ENCODE measurements at places on chromosomes 16 and 17.

- no peak for DNase-seq
Measured at GRCh38 chr17:83119987-83120864, 40.8 kb downstream of the METRNL start.

- no peak for DNase-seq
Measured at GRCh38 chr16:51665436-51665998, 514.4 kb upstream of the SALL1 start.

DNA sequence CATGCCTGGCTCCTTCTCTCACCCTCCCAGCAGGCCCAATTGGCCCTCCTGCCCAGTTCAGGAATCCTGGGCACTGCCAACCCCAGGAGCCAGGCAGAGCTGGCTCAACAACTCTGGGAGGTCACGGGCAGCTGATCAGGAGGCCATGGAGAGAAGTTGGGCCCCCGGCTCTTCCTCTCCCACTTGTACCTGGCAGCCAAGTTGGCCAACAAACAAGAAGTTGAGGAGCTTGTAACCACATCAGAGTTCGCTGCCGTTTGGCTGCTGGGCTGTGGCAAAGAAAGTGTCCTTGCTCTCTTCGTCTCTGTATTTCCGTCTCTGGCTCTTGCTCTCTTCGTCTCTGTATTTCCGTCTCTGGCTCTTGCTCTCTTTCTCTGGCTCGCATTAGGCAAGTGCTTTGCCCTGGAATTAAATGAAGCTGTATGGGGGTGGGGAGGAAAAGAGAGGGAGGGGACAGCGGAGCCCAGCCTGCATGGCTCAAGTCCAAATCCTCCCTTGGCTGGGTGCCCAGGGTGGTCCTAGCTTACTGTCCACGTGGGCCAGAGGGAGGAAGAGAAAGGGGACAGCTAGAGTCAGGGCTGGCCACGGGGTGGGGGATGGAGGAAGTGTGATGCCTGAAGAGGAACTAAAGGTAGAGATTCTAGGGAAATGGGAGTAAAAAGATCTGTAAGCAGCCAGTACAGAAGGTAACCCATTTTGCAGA is 7.8 kb upstream of the TMEM132E start:
- DNase-seq, result no peak

DNA sequence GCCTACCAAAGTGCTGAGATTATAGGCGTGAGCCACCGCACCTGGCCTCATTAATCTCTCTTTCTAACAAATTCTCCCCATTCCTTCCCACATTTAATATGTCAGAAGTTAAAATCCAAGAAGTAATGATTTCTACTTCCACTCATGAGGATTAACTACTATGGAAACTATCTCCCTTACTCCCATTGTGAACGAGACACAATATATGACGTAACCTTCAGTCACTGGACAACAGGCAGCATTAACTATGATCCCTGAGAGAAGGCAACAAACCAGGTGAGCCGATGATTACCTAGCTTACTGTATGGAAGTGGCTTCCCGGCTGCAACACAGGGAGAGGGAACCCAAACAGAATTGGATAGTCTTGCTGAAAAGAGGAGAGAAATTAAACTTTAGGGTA is 20.0 kb downstream of the GLG1 start:
- DNase-seq, result no peak

DNA sequence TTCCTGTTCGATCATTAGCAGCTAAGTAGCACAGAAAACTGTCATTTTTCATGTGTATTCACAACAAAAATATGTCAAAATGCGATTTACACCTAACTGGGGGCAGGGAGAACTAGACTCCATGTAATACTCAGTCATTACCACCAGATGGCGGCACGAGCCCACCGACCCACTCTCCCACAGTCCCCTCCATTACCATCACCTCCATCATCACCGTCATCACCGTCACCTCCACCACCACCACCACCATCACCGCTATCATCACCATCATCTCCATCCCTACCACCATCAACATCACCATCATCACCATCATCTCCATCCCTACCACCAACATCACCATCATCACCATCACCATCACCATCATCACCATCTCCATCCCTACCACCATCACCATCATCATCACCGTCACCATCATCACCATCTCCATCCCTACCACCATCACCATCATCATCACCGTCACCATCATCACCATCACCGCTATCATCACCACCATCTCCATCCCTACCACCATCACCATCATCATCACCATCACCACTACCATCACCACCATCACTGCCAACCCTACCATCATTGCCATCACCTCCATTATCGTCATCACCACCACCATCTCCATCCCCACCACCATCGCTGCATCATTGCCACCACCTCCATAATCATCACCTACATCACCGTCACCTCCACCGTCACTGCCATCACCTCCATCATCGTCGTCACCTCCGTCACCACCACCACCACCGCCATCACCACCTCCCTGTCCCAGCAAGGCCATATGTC is 14.4 kb downstream of the NDUFAF8 start:
- no peak for DNase-seq

DNA sequence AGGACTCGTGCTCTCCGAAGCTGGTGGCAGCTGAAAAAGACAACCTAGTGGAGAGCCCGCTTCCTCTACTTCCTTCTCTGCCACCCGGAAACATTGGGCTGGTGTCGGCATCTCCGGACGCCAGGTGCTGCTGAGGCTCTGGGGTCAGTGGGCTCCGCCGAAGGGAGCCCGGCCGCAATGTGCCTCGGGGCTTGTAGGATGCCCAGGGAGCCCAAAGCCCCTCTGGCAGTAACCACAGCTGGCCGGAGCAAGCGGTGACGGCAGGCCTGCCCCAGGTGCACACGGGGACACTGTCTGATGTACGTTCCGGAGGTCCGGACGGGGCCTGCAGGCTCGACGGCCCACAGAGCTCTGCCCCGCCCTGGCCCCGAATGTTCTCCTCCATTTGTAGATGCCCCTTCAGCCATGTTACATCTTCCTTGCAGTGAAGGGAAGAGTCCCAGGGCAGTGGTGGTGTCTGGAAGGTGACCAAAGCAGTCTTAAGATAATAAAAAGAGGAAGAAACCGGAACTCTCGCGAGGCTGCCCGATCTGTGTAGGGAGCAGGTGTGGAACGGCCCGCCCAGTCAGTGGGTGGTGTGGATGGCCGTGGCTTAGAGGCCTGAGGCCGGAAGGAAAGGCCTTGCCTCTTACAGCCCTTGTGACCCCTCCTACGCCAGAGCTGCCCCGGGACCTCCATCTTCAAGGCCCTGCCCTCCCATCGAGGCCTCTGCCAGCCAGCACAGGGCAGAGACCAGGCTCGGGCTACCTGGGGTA is 22.6 kb downstream of the NDUFAF8 start:
- DNase-seq, result no peak

DNA sequence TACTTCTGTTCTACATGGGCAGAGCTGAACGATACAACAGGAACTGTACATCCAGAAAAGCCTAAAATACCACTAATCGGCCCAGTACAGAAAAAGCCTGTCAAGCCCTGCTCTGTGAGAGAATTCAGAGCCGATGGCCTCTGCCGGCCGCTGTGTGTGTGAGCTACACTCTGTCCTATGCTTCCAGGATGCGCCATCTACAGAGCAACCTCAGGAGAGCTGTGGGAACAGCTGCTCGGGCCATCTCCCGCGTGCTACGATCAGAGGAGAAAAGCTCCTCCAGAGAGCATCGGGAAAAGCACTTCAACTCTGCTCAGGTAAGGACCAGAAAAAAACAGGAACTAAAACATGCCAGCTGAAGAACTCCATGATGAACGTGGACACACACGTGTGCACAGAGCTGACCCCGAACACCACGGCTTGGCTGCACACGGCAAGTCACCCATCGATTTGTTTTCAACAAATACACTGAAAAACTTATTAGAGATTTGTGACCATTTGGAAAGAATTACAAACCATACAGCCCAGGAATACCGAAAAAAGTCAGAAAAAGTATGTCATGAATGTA is 115.9 kb downstream of the ANKRD11 start:
- DNase-seq, result no peak
